Fibroblast of skin of left biceps (primary cell): ENCODE measurements at places on chromosomes 11 and 22.
A peak's percentile ranks its signal among the peaks of the same experiment; 100 is the strongest.

DNA sequence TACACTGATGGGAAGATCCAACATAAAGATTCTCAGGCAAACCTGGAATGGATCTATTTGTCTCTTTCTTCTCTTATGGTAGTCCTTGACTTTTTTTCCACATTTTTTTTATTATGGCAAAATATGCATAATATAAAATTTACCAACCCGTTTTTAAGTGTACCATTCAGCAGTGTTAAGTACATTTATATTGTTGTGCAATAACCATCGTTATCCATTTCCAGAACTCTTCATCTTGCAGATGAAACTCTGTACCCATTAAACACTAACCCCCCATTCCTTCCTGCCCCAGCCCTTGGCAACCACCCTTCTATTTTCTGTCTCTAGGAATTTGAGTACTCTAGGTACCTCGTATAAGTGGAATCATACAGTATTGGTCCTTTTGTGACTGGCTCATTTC is 99.7 kb downstream of the DSCAML1 start:
- no peak for DNase-seq

GRCh38 chr11:8360086-8360828 is 96.6 kb upstream of the LMO1 start:
- no peak for DNase-seq

GRCh38 chr22:48070760-48071159 is 1308.3 kb downstream of the TBC1D22A start:
- DNase-seq = no peak

GRCh38 chr22:37112084-37112728 is 2.7 kb upstream of the TMPRSS6 start:
- no peak for DNase-seq

DNA sequence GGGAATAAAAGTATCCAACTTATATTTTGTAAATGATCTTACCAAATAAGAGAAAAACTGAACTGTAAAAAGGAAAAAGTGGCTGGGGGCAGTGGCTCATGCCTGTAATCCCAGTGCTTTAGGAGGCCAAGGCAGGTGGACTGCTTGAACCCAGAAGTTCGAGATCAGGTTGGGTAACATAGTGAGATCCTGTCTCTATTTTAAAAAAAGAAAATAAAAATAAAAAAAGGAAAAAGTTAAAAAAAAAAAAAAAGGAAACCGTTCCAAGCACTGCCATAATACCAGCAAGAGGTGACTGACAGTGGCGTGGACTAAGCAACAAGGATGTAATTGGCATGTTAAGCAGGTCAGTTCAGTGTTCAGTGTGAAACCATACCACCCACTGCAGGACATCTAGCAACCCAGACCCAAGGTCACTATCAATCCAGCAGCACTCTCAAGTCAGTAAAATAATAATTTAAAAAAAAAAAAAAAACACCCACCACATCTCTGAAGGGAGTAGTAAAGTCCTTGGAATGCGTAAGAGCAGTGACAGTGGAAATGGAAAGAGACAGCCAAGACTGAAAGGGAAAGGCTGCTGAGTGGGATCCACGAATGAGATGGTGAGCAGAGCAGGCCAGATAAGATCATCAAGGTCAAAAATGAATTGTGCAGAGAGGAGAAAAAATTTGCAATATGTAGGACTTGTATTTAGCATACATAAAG is 43.6 kb downstream of the MAPK1 start:
- no peak for DNase-seq

DNA sequence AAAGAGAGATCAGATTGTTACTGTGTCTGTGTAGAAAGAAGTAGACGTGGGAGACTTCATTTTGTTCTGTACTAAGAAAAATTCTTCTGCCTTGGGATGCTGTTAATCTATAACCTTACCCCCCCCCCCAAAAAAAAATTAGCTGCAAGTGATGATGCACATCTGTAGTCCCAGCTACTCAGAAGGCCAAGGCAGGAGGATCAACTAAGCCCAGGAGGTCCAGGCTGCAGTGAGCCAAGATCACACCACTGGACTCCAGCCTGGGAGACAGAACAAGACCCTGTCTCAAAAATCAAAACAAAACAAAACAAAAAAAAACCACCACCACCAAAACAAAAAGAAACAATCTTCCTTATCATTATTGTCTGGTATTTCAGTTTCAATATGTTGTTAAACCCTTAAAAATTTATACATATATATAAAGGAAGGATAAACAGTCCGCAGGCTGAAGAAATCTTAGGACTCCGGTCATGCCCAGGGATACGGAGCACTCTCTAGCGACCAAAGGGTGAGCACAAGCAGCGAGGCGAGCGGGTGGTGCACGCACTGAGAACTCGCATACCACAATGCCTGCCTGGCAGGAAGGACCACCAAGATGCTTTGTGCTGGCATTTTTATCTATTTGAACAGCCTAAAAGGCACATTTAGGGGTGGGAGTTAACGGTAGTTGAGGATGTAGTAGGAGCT is 6.4 kb downstream of the POLDIP3 start:
- no peak for DNase-seq

- no peak for DNase-seq
These were observed 55.0 kb downstream of the AP2A2 start for GRCh38 chr11:980438-981357.

DNA sequence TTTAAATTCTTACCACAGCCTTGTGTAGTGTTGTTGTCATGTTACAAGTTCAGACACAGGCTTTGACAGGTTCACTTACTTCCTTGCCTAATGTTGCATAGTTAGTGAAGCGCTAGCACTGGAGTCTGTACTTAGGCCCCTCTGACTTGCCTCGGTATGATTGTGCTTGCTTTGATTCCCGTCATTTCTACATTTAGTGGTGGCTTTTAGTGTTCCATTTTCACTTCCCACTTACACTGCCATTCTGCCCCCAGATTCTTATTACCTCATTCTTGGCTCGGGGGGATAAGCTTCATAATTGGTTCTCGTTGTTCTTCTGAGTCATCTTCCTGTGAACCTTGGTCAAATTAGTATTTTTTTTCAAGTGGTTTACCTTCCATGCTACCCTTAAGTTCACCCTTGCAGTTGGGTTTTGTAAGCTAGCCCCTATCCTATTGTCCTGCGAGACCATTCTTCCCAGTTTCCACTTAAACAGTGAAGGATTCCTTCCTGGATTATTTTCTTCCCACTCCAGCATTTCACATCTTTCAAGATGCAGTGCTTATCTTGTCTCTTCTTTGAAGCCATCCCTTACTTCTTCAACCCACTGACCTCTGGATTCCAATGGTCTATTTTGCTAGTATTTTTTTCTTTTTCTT is 68.7 kb downstream of the DDX10 start:
- no peak for DNase-seq

DNA sequence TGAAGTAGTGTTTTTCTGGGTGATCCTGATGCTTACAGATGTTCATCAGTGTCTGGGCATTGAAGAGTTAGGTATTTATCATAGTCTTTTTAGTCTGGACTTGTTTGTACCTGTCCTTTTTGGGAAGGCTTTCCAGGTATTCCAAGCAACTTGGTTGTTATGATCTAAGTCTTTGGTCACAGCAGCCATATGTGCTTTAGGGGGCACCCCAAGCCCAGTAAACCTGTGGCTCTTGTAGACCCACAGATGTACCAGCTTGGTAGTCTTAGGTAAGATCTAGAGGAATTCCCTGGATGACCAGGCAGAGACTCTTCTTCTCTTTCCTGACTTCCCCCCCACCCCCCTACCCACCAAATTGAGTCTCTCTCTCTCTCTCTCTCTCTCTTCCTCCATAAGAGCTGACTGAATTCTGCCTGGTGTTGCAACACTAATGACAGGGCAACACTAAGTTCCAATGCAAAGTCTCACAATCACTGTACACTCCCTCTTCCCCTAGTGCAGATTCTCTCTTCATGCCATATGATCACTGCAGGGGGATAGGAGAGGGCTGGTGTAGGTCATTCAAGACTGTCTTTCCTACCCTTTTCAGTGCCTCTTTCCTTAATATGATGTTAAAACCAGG is 24.5 kb upstream of the MMP8 start:
- DNase-seq = no peak

DNA sequence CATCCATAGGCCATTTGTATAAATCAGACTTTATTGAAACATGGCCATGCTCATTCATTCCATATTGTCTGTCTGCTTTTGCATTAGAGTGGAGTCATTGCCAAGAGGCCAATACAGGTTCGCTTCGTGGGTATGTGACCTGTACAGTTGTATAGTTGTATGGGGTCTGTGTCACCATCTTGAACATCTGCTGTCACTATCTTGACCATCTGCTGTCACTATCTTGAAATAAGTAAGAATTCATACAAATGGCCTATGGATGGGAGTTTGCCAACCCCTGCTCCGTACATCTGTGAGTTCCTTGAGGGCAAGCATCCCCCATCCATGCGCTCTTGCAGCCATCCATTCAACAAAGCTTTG is 44.4 kb upstream of the ANO1 start:
- no peak for DNase-seq

DNA sequence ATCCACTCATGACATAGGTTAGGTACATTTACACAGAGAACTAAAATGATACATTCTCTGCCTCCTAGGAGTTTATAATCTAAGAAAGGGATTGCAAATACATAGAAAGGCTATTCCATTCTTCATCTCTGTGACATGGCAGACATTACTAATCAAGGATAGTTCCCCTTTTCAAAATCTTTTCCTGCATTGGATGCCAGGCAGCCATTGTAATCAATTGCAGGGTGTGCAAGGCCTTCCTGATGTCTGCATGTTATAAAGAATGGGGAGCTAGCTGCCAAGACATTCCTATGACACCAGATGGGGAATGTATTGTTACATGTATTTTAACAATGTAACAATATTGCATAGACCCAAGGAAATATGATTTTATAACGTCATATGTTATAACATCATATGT is 82.0 kb downstream of the KIRREL3 start:
- peak; percentile 64 for DNase-seq

DNA sequence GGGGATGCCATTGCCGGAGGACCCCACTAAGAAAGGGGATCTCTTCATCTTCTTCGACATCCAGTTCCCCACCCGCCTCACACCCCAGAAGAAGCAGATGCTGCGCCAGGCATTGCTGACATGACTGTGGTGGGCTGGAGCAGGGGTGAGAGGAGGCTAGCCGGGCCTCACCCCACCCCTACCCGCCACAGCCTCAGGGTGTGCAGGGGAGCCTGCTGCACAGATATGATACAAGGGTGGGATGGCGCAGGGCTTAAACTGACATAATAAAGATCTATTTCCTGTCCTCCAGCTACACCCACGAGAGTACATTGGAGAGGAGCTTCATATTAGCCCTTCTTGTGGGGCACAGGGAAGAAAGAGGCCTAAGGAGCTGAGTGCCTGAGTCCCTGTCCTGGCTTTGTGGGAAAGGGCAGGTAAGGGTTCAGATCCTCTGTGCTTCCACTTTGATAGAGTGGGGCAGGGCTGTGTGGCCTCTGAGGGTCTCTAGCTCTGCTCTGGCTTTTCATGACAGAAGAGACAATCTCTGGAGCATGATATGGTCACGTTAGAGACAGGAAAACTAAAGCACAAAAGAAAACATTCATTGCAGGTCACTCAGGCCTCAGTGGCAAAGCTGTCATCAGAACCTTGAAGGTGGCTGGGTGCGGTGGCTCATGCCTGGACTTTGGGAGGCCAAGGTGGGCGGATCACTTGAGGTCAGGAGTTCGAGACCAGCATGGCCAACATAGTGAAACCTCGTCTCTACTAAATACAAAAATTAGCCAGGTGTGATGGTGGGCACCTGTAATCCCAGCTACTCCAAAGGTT is 12.4 kb downstream of the UCP2 start:
- DNase-seq = no peak

DNA sequence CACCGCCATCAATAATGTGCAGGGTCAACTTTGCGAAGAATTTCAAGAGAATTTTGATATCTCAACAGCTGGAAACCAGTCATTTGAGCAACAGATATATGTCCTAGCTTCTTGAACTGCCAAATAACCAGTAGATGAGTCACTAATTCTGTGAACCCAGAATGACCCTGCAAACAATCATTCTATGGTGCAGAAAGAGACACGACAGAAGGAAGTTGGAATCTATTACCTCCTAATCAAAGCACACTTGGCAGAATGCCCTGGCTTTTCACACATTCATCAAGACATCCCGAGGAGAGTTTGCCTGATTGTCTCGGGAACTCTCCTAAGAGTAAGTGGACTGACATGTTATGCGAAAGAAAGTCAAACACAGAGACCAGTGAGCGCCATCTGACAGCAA is 621.1 kb downstream of the OPCML start:
- peak; percentile 93 for DNase-seq

GRCh38 chr11:72732329-72732728 is 19.9 kb downstream of the ARAP1 start:
- DNase-seq = no peak

DNA sequence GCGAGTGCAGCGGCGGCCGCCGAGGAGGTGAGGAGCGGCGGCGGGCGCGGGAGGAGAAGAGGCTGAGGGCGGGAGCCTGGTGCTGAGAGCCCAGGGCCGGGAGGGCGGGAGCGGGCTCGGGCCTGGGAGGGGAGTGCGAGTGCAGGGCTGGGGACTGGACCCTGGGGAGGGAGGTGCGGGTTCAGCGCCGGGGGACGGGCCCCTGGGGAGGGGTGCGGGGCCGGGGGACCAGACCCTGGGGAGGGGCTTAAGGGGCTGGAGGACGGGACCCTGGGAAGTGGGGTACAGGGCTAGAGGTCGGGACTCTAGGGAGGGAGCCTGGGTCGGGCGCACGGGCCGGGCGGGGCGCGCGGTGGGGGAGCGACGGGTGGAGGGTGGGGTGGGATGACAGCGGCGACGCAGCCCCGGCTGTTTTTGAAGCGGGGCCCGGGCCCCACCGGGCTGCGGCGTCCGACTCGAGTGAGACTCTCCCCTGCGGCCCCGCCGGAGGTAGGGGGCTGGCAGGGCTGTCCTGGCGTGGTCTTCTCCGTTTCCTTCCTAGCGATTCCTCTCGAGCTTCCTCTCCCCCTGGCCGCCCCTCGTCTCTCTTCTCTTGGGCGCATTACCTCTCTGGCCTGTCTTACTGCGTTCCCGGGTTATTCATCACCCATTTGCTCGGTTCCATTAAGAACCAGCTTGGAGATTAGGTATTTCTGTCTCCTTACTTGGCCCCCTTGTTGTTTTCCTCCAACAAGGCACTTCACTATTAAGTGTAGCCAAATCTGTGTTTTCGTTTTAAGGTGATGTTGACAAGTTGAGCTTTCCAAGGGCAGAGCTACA is 754 bp downstream of the NUP50 start:
- DNase-seq = no peak

GRCh38 chr22:38305471-38306448 is 11.5 kb downstream of the CSNK1E start:
- no peak for DNase-seq

GRCh38 chr22:26162926-26163325 is 6.3 kb upstream of the SEZ6L start:
- DNase-seq = no peak

GRCh38 chr22:48804811-48805301 is 1022.8 kb downstream of the BRD1 start:
- no peak for DNase-seq

DNA sequence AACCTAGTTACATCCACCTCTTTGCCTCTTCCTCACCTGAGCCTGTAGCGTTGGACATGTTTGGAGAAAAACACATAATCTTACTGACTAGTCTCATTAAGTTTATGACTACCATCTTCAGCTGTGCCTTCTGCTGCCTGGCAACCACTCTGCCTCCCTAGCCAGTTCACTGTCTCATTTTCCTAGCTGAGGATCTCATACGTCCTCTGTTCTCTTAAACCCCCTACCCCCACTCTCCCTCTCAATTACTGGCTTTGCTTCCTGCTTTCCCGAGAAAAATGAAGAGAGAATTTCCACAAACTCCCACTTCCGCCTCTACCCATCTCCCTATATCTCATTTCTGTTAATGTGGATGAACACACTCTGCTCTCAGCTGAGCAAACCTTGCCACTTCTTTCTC is 239.3 kb upstream of the POU2AF2 start:
- no peak for DNase-seq
